ENCODE measurements at places on chromosomes 5 and 9. TPM values are rescaled to one million over a fixed set of nuclear protein-coding genes. Genes with fewer than 3 reads are reported as not detected.

GRCh38 chr9:104869811-104870210 lies 58.1 kb downstream of the ABCA1 start:
- no peak overlapping the region for H3K4me3 ChIP-seq
- DNase-seq, result no peak
- no peak overlapping the region for H3K27ac ChIP-seq
- H3K36me3 ChIP-seq, result no peaks in the 10 kb centered on the region
- no peaks in the 10 kb centered on the region for H3K27me3 ChIP-seq

DNA sequence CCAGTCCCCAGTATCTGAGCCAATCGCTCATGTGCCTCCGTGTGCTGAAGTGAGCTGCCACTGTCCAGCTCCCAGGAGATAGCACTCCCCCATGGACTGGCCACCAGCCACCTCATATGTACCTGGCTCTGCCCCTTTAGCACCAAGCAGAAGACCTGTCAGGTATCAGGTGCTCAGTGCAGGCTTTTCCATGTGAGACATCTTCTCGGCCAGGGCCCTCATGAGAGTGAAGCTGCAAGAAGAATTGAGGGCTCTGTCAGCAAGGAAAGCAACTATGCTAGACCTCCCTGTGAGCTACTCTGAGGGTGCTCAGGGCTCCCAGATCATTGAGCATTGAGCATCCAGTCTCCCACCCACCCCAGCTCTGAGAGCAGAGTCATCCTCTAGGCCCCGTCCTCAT lies 264.2 kb upstream of the ADAMTS16 start:
- H3K27me3 ChIP-seq, result no peaks in the 10 kb centered on the region
- no peak overlapping the region for H3K4me3 ChIP-seq
- H3K27ac ChIP-seq, result no peak overlapping the region
- H3K36me3 ChIP-seq, result no peaks in the 10 kb centered on the region
- no peak for DNase-seq

DNA sequence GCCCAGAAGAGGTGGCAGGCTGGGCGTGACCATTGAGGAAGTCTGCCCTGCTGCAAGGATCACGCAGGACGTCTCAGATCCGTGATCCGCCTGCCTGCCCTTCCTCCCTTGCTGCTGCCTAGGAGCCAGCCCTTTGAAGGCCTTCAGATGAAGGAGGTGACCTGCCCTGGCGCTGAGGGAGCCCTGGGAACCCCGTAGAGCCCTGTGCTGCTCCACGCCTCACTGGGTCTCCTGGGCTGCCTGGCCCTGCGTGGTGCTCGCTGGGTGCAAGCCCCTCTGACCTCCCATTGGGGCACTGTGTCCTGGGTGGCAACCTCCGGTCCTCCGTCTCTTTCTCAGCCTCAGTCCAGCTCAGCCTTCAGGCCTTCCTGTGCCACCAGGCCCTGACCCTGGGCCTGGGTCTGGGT lies 295.3 kb upstream of the IRX4 start:
- no peaks in the 10 kb centered on the region for H3K27me3 ChIP-seq
- H3K4me3 ChIP-seq, result no peak overlapping the region
- no peak for DNase-seq
- no peaks in the 10 kb centered on the region for H3K36me3 ChIP-seq

GRCh38 chr9:14770592-14770991 lies 48.1 kb upstream of the CER1 start:
- H3K27me3 ChIP-seq, result no peaks in the 10 kb centered on the region
- no peaks in the 10 kb centered on the region for H3K36me3 ChIP-seq
- DNase-seq, result no peak
- no peak overlapping the region for H3K27ac ChIP-seq

DNA sequence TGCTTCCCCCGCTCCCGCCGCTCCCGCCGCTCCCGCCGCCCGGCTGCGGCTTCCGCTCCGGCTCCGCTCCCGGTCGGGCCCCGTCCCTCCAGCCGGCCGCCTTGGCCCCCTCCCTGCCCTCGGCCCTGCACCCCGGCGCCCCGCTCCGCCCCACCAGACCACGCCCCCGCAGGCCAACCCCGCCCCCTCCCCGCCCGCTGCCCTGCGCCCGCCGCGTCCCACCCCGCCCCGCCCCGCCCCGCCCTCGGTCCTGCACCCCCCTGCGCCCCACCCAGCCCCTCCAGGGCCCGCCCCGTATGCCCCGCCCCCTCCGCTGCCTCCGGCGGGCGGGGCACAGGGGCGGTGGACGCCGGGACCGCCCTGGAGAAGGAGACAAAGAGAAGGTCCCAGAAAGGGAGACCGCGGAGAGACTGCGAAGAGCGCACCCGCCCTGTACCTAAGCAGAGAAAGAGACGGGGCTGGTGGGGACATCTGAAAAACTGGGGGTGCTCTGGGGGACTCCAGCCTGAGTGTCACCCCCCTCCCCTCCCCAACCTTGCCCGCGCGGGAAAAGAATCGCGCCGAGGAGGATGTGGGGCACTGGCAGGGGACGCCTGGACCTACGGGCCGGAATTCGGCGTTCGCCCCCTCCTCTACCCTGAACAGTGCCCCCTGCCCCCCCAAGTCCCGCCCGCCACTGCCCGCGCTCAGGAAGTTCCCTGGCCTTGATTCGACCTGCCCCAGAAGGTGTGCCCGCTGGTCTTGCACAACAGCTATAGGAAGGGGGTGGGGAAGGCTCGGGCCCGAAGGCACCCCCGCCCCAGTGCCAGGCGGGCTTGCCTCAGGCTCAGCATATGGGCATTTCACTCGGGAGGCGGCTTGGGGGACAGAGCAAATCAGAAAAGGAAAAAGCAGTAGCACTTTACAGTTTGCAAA lies 42.8 kb upstream of the STXBP1 start:
- H3K4me1 ChIP-seq, result peaks cover 14% of the 10 kb centered on the region
- peak overlapping the region; percentile 90 for H3K27ac ChIP-seq
- peak overlapping the region; percentile 83 for H3K4me3 ChIP-seq
- DNase-seq, result peak; percentile 85
- no peaks in the 10 kb centered on the region for H3K27me3 ChIP-seq

- no peaks in the 10 kb centered on the region for H3K36me3 ChIP-seq
- H3K4me3 ChIP-seq, result no peak overlapping the region
- no peak overlapping the region for H3K27ac ChIP-seq
- no peak for DNase-seq
- peaks cover 5% of the 10 kb centered on the region for H3K27me3 ChIP-seq
- no peaks in the 10 kb centered on the region for H3K4me1 ChIP-seq
Observed at GRCh38 chr9:99405359-99405758, 183.3 kb downstream of the SEC61B start.

DNA sequence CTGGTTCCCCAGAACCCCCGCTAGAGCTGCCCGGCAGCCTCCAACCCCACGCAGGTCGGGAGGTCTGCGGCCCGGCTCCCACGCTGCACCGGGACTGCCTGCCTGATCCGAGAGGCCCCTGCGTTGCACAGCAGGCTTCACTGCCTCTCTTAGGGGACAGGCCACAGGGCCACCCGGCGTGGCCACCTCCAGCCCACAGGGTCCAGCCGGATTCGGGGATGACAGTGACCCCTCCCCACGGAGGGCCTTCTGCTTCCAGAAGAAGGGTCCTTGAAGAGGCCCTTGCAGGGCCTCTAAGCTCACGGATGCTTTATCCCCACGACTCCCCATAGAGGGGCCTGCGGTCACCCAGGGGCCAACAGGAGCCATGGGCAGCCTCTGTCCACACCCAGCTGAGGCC lies 66.1 kb upstream of the PPP1R26 start:
- H3K4me3 ChIP-seq, result no peak overlapping the region
- H3K27me3 ChIP-seq, result peaks cover 14% of the 10 kb centered on the region
- no peaks in the 10 kb centered on the region for H3K36me3 ChIP-seq
- H3K4me1 ChIP-seq, result no peaks in the 10 kb centered on the region
- no peak for DNase-seq

GRCh38 chr9:71941060-71941568 lies 29.7 kb downstream of the C9orf85 start:
- no peaks in the 10 kb centered on the region for H3K36me3 ChIP-seq
- DNase-seq, result no peak
- H3K4me3 ChIP-seq, result no peak overlapping the region
- no peak overlapping the region for H3K27ac ChIP-seq

- no peaks in the 10 kb centered on the region for H3K4me1 ChIP-seq
- no peak overlapping the region for H3K27ac ChIP-seq
- H3K36me3 ChIP-seq, result no peaks in the 10 kb centered on the region
- no peaks in the 10 kb centered on the region for H3K27me3 ChIP-seq
- no peak overlapping the region for H3K4me3 ChIP-seq
- DNase-seq, result no peak
Observed at GRCh38 chr5:92041206-92041605, 658.1 kb upstream of the ARRDC3 start.

DNA sequence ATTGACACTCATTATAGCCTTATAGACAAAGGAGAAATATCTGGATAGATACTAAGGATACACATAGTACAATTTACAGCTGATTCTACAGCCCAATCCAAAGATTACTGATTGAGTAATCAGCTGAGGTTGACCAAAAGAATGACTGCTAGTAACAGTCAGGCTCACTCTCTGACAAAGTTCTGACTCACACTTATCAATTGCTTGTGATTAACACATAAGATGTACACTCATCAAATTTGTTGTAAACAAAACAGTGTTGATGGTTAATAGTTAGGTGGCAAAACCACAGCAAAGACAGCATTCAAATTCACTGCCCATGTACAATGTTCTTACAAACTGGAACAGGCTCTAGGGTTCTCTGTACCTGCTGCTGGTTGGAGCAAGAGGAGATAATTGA lies 422.7 kb downstream of the TLE1 start:
- no peaks in the 10 kb centered on the region for H3K36me3 ChIP-seq
- peaks cover 25% of the 10 kb centered on the region for H3K4me1 ChIP-seq
- no peak overlapping the region for H3K4me3 ChIP-seq
- H3K27ac ChIP-seq, result no peak overlapping the region
- DNase-seq, result no peak

DNA sequence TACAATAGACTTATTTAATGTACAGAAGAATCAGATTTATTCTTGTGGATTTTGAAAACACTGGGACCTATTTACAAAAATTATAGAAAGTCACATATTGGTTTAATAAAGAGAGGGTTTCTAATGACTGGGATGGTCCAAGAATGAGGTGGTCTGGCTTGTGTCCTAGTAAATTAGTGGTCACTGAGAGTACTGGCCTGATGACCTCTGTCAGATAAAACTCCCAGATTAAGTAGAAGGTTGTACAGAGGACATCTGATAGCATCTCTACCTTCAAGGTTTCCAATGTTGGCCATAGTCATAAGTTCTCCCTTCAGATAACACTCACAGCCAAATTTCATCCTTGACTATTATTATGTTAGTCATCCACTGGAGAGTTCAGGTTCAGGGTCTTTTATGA lies 692.9 kb downstream of the MTRR start:
- DNase-seq, result no peak
- no peaks in the 10 kb centered on the region for H3K27me3 ChIP-seq
- H3K36me3 ChIP-seq, result no peaks in the 10 kb centered on the region
- no peak overlapping the region for H3K4me3 ChIP-seq
- no peak overlapping the region for H3K27ac ChIP-seq
- no peaks in the 10 kb centered on the region for H3K4me1 ChIP-seq

DNA sequence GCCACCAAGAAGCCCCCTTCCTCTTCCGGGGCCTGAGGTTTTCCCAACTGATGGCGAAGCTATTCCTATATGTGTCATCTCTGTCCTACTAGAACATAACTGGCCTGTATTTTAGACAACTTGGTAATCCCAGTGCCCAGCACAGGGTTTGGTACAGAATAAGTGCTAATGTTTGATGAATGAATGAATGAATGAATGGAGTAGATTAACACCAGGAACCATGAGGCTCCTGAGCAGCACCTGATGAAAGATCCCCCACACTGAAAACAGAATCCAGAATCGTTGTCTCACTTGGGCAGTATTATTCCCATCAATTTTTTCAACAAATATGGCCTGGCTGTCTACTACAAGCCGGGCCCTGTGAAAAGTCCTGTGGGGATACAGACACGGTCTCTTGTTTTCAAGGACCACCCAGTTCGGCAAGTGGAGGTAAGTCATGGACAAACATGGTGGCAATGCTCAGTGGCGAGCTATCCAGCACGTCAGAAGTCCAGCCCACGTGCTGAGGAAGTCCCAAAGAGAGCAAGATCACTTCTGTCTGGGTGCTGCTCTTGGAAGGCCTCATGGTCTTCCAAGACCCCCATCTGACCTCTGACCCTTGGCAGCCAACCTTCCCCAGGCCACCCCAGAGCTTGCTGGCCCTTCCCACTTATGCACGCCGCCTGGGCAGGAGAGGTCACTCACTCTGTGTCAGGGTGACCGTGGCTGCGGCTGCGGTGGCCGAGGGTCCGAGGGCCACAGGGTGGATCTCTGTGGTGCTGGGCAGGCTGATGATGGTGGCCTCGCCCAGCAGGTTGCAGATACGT lies 1.0 kb downstream of the NAIF1 start:
- DNase-seq, result no peak
- no peak overlapping the region for H3K4me3 ChIP-seq
- H3K27me3 ChIP-seq, result no peaks in the 10 kb centered on the region
- no peak overlapping the region for H3K27ac ChIP-seq

DNA sequence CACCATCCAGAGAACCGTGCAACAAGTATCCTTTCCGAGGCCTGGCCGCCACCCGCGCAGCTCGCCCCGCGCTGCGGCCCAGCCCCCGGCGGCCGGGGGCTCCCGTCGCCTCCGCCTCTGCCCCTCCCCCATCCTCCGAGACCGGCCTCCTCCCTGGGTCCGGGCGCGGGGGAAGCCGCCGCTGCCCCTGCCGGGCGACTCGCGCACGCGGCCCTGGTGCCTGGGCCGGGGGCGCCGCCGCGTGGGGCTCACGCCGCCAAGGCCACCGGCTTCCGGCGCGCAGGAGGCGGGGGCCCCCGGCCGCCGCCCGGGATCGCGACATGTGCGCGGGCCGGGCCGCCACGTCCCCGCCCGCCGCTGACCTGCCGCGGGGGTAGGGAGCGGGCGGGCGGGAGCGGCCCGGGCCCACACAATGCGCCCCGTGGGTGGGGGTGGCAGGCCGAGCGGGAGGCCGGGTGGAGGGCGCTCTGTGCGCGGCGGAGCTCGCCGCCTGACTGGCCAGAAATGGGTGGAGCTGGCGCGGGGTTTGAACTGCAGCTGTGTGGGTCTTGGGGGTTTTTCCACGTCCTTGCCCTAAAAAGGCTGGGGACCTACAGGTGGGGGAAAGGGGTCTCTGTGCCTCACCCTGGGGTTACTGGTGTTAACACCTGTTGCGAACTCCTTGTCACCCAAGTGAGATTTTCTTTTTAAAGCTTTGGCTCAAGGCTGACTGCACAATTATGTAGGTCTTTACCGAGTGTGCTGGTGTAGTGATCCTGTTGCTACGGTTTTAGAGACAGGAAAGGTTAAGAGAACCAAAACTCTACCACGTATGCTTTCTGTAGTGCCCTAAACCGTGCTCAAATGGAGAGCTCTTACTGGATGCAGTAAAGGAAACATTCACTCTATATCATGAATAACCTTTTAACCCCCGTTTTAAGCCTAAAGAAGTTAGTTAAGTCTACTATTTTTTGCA lies 32.3 kb downstream of the TNPO1 start:
- peak; percentile 67 for DNase-seq
- peak overlapping the region; percentile 91 for H3K4me3 ChIP-seq
- no peaks in the 10 kb centered on the region for H3K27me3 ChIP-seq
- H3K36me3 ChIP-seq, result peaks cover 45% of the 10 kb centered on the region
- peaks cover 5% of the 10 kb centered on the region for H3K4me1 ChIP-seq

The GRIN3A gene
- not detected for total RNA-seq

The PHF24 gene
- total RNA-seq, result not detected

The SPINK4 gene
- not detected for total RNA-seq

The IL4 gene
- not detected for total RNA-seq

The RANBP17 gene
- 24.1 TPM for total RNA-seq

The CCDC183 gene
- not detected for total RNA-seq

The SLIT3 gene
- 2.0 TPM for total RNA-seq

Measured in SJCRH30 (cell line).